ENCODE measurements at places on chromosomes 2 and 18.

GRCh38 chr18:9091066-9091476 lies 11.4 kb upstream of the NDUFV2 start:
- DNase-seq: peak; percentile 45

- no peak for DNase-seq
These were observed 437.1 kb downstream of the DCDC2C start for GRCh38 chr2:4140281-4140970.

DNA sequence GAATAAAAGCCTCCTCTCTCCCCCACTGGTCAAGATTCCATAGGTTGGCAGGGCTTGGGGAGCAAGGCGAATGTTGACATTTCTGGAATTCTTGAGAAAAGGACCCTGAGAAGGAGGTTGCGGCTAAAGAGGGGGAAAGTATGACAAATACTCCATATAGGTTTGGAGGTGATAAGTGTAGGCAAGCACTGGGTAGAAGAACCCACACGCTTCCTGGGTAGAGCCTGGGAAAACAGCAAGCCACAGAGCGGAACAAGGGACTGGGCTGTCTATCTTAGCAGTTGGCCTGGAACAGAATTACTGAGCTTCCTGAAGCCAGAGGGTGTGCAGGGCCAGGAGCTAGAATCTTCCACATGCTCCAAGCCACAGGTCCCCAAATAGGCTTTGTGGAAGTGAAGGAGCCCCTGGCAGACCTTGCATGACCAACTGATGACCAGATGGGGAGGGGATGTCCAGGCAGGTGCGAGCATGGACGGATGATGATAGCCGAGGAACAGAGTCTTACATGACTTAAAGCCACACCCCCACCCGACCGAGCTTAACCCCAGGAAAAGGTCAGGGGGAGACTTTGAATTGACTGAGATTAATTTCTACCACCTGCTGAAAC lies 9.9 kb downstream of the PRKAG3 start:
- no peak for DNase-seq

DNA sequence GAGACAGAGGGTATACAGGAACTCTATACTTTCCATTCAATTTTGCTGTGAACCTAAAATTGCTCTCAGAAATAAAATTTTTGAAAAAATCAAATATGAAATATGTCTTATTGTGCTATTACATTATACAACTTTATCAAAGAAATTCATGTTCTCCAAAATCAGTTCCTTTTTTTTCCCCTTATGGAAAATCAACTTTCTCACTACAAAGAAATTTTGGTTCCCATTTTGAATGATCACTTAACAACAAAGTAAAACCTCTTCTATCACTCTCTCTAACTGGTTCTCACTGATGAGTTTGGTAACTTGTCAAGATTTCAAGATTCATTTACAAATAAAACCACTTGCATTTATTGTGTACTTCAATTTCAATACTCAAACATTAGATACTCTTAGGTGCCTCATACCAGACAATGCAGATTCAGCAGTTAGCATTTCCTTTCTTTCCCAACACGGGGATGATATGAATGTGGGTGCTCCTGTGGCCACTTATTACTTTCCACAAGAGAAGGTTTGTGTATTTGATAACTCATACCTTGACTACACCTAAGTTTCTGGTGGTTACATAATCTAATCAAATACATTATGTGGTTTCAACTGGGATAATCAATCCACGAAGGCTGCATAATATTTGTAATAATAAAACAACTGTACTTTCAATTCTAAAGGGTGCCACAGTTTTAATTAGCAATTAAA lies 6.4 kb downstream of the PSME4 start:
- DNase-seq: no peak

All from activated CD4-positive, alpha-beta T cell treated with anti-CD3 and anti-CD28 coated beads, Interleukin-2, amount 50 U/mL, for 4 hours (primary cell).